ENCODE measurements at places on chromosomes 7 and 10. TPM values are rescaled to one million over a fixed set of nuclear protein-coding genes. Genes with fewer than 3 reads are reported as not detected.

DNA sequence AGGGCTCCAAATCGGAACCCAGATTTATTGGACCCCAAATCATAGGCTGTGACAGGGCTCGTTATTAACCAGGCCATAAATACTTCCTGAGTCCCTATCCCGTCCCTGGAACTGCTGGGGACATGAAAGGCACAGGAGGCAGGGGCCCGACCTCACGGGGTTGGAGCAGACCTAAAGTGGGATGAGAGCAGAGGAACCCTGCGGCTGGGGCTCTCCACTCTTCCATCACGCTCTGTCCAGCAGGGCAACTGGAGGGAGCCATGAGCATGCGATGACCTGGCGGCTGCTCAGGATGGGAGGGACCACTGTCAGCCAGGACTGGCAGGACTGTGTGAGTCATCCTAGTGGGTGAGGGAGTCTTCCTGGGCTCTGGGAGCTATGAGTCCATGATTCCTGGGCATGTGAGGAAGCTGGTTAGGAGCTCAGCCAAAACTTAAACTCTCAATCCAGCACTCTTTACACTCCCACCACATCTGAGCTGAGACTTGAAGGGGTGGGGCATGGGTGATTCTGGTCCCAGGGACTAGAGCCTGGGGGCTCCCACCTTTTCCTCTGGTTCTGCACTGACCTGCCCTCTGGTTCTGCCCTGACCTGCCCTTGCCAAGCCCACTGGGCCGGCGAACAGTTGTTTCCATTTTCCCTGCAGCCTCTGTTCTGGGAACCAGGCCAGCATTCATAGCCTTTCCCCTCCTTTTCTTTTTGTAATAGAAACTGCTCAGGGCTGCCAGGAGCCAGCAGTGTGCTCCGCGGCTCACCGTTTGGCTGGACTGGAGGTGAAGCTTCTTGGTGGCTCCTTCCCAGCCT, 47.1 kb downstream of the SYPL1 start:
- H3K36me3 ChIP-seq = no peaks in the 10 kb centered on the region
- DNase-seq = no peak
- H3K27ac ChIP-seq = no peak overlapping the region

Gene SPDYE8
- not detected for total RNA-seq

Gene NEURL1
- 1.8 TPM for total RNA-seq

Gene AHR
- total RNA-seq = 36.5 TPM

Gene GPR26
- total RNA-seq = not detected

DNA sequence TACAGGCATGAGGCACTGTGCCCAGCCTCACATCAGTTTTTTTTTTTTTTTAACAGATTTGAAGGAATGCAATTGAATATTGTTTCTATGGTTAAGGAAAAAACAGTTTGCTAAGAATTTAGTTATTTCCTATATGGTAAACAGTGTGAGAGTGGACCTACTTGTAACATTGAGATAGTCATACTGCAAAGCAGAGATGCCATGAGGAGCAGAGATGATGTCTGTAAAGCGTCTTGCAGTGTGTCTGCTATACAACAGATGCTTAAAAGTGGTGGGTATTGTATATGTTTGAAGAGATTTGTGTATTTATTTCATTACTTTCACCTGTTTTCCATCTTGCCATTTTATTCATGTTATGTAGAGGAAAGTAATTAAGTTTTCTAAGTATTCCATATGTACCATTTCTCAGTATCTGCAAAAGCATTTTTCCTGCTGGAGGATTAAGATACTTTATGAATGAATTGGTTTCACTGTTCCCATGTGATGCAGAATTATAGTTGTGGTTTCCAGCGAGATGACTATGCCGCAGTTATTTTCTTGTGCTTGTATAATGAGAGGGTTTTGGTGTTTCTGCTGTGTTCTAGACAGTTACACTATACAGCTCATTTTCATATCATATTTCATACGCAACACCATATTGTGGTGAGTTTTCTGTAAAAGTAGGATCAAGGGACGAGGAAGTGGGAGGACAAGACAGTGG, 26.6 kb downstream of the TET1 start:
- no peaks in the 10 kb centered on the region for H3K36me3 ChIP-seq
- H3K4me1 ChIP-seq = peaks cover 9% of the 10 kb centered on the region
- H3K27ac ChIP-seq = no peak overlapping the region
- DNase-seq = no peak
- H3K27me3 ChIP-seq = peaks cover 4% of the 10 kb centered on the region

Gene DGKI
- total RNA-seq = 4.4 TPM

- H3K36me3 ChIP-seq = peaks cover 4% of the 10 kb centered on the region
- no peaks in the 10 kb centered on the region for H3K27me3 ChIP-seq
- no peak overlapping the region for H3K27ac ChIP-seq
- H3K4me1 ChIP-seq = no peaks in the 10 kb centered on the region
- no peak for DNase-seq
Observed at GRCh38 chr10:82148764-82149163, 273.8 kb downstream of the NRG3 start.

Data from natural killer cell treated with Interleukin-12 subunit alpha and Interleukin-12 subunit beta and Interleukin-15 and Interleukin-18, amount 100 ng/mL, for 72 hours (primary cell).